Myocyte (in vitro differentiated cells): ENCODE measurements at places on chromosomes 6 and 20. TPM values are rescaled to one million over a fixed set of nuclear protein-coding genes. Genes with fewer than 3 reads are reported as not detected.
A peak's percentile ranks its signal among the peaks of the same experiment; 100 is the strongest.

GRCh38 chr6:44390158-44390683 lies 2.7 kb downstream of the CDC5L start:
- DNase-seq = no peak

DACT2 gene
- total RNA-seq = not detected in 2 replicates

DNA sequence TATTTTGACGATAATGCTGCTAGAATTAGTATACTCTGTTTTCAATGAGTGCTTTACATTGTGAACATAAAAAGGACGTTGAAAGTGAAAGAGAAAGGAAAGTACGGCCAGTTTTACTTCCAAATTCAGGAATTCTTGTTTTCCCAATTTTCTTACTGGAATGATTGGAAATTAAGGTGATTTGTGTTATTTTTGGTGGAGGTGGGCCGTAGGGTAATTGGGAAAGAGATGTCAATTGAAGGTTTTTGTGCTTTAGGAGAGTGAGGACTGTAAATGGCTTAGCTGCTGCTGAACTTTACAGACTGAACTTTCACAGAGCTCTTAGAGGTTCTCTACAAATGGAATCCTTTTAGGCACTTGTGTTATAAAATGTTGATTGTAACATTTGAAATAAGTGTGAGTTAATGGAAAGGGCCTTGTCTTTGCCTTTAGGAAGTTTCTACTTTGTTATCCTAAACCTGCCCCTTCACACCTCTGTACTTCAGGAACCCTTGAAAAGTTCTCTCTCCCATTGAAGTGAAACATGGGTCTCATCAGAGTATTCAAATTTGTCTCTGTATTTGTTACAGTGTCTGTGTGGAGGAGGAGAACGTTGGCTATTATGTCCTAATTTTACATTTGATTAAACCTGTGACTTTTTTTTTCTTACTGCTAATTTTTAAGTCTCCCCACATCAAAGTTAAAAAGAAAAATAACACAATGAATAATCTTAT lies 256.4 kb downstream of the ARID1B start:
- DNase-seq = no peak

DNA sequence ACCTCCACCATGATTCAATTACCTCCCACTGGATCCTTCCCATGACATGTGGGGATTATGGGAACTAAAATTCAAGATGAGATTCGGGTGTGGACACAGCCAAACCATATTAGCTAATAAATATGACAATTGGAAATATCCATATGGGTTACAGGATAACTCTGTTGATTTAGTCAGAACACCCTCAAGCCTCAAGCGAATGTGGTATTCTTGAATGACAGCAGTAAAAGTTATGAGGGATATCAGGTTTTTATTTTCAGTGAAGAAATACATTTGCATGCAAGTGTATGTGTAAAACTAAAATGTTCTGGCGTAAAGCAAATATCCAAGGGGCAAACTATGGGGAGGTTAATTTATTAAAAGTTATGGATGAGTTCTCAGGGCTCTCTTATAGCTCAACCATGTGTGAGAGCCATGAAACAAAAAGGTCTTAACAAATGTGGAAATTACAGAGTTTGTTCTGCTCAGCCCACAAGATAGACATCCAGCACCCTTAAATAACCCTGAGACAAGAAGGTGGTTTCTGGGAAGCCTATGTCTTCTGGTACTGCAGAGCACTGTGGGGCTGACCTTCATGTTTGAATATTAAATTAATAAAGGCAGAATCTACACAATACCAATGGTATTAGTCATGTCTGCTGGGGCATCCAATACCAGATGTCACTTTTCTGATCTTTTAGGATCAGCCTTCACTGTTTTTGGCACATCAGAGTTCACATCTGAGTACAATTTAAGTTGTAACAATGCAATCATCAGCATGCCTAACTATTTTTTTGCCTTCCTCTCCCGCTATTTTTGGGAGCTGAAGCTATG lies 370.5 kb upstream of the RSPO3 start:
- DNase-seq = no peak

- no peak for DNase-seq
Observed at GRCh38 chr6:160077526-160077925, 44.1 kb upstream of the SLC22A1 start.

ZC3H12D gene
- total RNA-seq = 0.05 TPM in 1 of 2 replicates, not detected in the other

- DNase-seq = peak; percentile 26
Observed at GRCh38 chr20:51696304-51697071, 71.7 kb downstream of the ATP9A start.

PABPC1L gene
- total RNA-seq = 3.3 and 5.7 TPM in 2 replicates

DNA sequence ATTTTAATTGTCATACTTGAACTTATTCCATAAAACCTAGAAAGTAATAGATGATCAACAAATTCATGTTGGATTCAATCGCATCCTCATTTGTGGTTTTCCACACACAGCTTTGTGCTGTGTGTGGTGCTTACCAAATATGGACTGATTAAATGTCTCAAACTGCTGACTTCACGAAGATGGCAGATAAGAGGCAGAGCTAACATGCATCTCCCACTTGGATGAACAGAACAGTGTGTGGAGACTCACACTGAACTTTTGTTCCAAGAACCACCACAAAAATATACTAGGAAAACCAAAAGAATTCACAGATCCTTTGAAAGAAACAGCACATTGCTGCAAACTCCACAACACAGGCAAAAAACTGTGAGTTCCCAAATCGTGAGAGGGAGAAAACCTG lies 603.7 kb downstream of the TENT5A start:
- DNase-seq = no peak

GRCh38 chr6:167993169-167993568 lies 4.3 kb upstream of the KIF25 start:
- no peak for DNase-seq

- DNase-seq = no peak
Observed at GRCh38 chr20:7195704-7196103, 428.2 kb downstream of the BMP2 start.

HRH3 gene
- total RNA-seq = 0.08 TPM in 1 of 2 replicates, not detected in the other
